ENCODE measurements at places on chromosomes 1 and 21.

- no peak for DNase-seq
Measured at GRCh38 chr1:221979444-221980032, 237.6 kb upstream of the DUSP10 start.

DNA sequence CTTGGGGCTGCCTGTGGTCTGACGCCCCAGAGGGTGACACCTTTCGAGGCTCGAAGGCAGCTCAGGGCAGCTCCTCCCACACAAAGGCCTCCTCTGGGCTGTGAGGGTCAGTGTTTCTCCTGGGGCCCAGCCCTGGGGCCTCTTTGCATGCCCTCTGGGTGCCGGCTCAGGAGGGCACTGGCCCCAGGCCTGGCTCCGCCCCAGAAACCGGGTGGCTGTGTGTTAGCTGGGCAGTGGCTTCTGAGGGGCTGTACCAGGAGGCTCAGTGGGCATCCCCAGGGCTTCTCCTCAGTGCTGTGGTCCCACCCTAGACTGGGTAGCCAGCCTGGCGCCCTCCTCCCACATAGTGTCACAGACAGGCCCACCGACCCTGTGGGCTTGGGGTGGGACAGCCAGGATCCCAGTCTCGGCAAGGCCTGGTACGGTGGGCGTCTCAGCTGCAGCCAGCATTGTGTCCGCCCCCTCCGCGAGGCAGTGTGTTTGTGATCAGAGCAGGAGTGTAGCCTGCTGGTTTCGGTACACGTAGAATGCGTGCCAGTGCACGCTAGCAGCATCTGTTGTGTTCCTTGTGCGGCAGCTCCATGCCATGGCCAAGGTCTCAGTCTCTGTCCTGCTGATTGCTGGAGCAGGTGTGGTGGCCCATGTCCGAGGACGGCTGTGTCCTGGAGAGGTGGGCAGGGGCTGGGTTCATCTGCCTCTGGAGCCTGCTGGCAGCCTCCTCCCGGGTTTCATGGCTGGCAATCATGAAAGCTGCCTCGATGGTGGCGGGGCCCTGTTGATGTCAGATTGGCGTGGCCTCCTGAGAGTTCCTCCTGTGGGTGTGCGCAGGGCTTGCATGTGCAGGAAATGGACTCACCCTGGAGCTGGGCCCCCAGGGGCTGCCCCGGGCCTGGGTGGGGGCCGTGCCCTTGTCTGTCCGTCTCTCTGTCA, 28.0 kb downstream of the RRP1 start:
- no peak for DNase-seq

DNA sequence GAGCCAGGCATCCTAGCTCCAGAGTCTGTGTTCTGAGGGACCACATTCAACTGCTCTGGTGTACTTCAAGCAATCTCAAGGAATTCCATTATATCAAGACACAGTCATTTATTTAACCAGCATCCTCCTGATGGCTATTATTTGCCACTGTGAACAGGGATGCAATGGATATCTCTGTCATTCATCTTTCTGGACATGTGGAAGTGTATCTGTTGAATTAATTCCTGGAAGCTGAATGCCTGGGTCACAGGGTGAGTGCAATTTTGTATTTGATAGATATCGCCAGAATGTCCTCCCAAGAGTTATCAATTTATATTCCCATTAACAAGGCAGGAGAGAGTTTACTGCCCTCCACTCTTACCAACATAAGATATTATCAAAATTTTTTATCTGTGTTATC, 24.7 kb upstream of the LRP8 start:
- DNase-seq = no peak

- no peak for DNase-seq
Measured at GRCh38 chr1:3105167-3105863, 36.3 kb downstream of the PRDM16 start.

DNA sequence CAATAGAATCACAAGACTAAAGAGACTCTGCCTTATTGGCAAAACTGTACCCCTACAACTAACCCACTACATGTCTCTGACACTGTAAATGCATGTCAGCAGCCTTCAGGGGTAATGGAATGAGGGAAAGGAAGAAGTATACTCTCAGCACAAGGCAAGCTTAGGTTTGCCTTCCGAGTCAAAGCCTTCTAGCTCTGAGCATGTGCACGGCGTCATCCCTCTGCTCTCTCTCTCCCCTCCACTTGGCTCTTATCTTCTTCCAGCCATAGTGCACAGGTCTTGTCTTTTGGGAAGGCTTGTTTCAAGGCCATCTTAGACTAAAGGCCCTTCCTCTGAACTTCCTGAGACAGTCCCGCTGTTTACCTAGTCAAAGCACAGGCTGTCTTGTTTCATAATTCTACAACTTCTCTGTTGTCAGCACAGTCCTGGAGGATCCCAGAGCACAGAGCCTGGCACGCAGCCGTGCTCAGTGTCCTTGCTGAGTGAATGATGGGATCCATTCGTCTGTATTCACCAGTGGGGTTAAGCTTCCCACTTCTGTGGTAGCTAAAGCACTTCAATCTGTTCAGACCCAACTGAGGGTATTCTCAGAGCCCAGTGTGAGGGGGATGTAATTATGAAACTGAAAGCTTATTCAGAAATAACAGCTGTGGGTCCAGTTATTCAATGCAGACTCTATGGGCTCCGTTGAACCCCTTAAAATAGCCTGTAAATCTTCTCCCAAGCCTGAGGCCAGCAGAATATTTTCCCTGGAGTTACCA, 166.5 kb upstream of the PLD5 start:
- DNase-seq = no peak

- no peak for DNase-seq
Measured at GRCh38 chr1:157671895-157672294, 28.7 kb downstream of the FCRL3 start.
